ENCODE measurements at places on chromosomes 4 and X. TPM values are rescaled to one million over a fixed set of nuclear protein-coding genes. Genes with fewer than 3 reads are reported as not detected.
A peak's percentile ranks its signal among the peaks of the same experiment; 100 is the strongest.

- H3K4me1 ChIP-seq, result no peaks in the 10 kb centered on the region
- H3K36me3 ChIP-seq, result peaks cover 17% of the 10 kb centered on the region
- H3K27ac ChIP-seq, result no peak overlapping the region
- peaks cover 76% of the 10 kb centered on the region for H3K27me3 ChIP-seq
- DNase-seq, result no peak
- peak overlapping the region; percentile 34 for H3K4me3 ChIP-seq
Measured at GRCh38 chr4:84498203-84498934, 723 bp downstream of the NKX6-1 start.

- H3K27me3 ChIP-seq, result no peaks in the 10 kb centered on the region
- no peaks in the 10 kb centered on the region for H3K4me1 ChIP-seq
- H3K36me3 ChIP-seq, result no peaks in the 10 kb centered on the region
- no peak overlapping the region for H3K4me3 ChIP-seq
Measured at GRCh38 chr4:127347936-127348335, 284.8 kb upstream of the INTU start.

- no peak overlapping the region for H3K4me3 ChIP-seq
- no peaks in the 10 kb centered on the region for H3K27me3 ChIP-seq
- H3K27ac ChIP-seq, result no peak overlapping the region
Measured at GRCh38 chrX:148904421-148905111, 404.1 kb downstream of the AFF2 start.

- no peaks in the 10 kb centered on the region for H3K36me3 ChIP-seq
- H3K4me3 ChIP-seq, result no peak overlapping the region
- H3K27ac ChIP-seq, result no peak overlapping the region
Measured at GRCh38 chrX:7570432-7571029, 272.4 kb upstream of the VCX start.

Gene CHIC2
- total RNA-seq, result 31.3 TPM

DNA sequence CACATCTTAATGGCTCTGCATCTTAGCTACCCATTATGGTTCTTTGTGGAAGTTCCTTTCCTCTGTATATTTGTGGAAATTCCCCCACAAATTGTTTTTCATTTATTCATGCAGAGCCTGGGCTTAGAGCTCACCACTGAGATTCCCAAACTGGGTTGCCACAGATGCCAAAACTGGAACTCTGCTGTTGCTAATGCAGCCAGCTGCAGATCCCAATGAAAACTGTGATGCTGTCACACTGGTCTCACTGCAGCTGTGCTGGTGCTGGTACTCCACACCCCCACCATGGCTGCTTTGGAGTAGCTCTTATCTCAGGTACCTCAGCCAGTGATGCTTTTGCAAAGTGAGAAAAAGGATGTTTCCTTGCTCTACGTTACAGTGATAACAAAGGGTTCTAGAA is 87.7 kb downstream of the DCK start:
- H3K27me3 ChIP-seq, result no peaks in the 10 kb centered on the region
- no peak overlapping the region for H3K4me3 ChIP-seq
- no peak overlapping the region for H3K27ac ChIP-seq
- no peaks in the 10 kb centered on the region for H3K4me1 ChIP-seq

Gene SGCB
- total RNA-seq, result 9.2 TPM

DNA sequence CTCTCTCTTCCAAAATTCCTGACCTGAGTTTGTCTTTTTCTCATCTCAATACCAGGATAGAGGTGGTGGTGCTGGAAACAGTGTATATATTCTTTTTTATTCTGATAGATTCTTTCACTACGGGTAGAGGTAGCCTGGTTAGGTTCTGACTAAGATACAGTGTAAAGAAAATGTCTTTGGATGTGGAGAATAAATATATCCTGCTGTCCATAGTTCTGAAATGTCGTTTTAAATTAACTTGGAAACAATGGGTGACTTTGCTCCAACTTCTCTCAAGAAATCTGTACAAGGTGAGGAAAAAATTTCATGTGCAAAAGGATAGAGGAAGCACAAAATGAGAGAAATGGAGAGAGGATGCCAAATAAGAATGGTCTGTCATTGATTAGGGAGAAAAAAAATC is 546.1 kb downstream of the GBA3 start:
- H3K36me3 ChIP-seq, result peaks cover 4% of the 10 kb centered on the region
- no peaks in the 10 kb centered on the region for H3K27me3 ChIP-seq
- H3K4me3 ChIP-seq, result no peak overlapping the region
- no peaks in the 10 kb centered on the region for H3K4me1 ChIP-seq

DNA sequence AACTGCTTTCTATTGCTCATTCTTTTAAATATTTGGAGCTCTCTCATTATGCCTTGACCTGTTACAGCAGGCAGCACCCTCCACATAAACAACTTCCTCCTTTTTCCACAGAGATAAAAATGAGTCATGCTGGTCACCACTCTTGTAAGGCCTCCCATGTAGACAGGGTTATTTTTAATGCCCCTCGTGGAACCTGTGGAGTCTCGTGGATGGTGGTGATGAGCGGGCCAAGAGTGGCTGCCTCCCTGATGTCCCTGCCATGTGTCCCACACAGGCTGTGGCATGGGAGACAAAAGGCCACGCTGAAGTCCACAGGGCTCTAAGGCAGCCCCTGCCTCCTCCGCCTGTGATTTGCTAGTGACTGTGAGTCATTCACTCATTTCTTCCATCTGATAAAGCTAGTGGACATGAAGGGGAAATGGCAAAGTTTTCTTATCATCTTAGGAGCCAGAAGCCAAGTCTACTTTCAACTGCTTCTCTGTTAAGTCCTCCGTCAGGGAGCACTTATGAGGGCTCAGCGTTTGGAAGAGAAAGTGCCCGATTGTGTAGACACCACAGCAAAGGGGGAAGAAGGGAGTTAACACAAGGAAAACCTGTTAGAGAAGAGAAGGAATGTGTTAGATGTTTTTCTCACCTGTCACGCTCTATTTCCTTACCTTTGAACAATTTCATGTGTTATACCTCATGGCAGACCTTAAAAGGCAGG is 121.6 kb upstream of the FAT1 start:
- no peaks in the 10 kb centered on the region for H3K4me1 ChIP-seq
- no peak for DNase-seq
- H3K36me3 ChIP-seq, result no peaks in the 10 kb centered on the region
- no peak overlapping the region for H3K4me3 ChIP-seq

DNA sequence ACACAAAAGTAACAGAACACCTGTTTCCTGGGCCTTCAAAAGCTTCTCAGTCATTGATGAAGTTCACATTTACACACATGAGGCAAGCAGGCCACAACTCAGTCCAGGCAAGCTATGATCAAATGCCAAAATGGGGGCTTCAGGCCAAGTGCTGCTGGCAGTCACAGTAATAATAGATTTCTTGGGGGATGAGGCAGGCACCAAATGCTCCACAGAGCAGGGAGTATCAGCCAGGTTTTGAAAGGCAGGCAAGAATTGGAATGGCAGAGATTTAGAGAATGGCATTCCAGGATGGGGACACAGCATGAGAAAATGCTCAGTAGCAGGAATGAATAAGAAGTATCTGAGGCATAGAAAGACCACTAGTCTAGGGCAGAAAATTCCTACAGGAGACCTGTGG is 52.8 kb downstream of the GRIA3 start:
- no peaks in the 10 kb centered on the region for H3K27me3 ChIP-seq

DNA sequence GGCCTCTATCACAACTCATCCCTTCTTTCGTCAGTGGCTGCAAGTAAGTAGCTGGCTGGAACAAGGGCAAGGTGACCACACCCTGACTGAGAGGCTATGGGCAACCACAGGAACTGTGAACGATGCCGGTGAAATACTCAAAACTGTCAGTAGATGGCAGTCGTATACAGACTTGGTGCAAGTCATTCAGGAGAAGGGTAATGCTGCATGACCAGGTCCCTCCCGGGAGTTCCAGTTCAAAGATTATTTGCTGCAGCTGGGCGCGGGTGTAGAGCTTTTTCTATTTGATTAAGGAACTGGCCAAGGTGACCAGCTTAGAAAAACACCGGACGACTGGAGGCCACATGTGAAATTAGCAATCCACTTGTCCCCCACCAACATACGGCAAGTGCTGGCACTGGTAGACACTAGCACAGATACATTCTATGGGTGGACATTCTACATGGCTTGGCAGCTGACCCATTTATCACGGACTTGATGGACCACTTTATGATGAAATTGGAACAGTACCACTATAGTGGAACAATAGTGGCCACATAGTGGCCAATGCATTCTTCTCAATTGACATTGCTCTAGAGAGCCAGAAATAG is 726.6 kb downstream of the TRAM1L1 start:
- DNase-seq, result no peak
- H3K27ac ChIP-seq, result no peak overlapping the region
- no peaks in the 10 kb centered on the region for H3K4me1 ChIP-seq
- H3K36me3 ChIP-seq, result no peaks in the 10 kb centered on the region
- H3K4me3 ChIP-seq, result no peak overlapping the region

DNA sequence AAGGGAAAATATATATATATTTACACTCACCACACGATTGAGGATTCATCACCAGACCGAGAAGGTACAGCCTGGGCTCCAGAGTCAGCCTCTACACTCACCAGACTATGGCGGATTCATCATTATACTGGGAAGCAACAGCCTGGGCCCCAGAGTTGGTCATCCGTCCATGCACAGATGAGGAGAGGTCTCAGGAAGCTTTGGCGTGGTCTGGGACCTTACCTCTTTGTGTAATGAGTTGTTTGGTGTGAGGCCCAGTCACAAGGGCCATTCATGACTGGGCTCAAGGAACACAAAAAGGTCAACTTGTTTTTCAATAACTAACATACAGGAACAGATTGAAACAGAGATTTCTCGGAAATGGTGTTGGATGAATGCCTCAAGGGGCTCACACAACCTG is 926.1 kb downstream of the FAM133A start:
- H3K4me1 ChIP-seq, result no peaks in the 10 kb centered on the region
- no peak overlapping the region for H3K4me3 ChIP-seq
- no peaks in the 10 kb centered on the region for H3K27me3 ChIP-seq

DNA sequence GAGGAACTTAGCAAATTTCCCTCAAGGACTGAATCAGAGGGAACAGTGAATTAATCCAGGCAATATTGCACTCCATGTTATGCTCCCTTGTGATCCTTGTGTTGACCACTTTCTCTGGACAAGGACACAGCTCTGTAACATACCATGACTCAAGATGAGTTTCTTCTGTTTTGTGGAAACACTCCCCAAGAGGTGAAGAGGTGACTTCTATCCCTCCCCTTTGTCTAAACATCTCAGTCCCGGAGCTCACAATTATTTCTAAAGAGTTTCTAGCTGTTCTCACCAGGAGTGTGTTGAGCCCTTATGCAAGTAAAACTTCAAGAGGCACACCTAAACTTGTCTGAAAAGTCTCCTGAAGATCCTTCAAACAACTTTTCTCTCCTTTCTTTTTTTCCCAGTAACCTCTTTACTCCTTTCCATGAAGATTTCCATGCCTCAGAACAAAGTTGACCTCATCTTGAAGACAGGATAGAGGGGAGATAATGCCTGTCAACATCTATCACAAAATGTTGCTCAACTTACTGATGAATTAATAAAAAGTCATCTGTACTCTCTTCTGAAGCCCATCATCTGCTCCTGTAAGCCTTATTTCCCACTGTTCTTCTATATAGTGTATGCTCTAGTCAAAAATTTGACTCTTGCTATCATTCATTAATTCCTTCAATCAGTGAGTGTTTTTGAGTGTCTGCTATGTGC is 429.1 kb downstream of the SPRY1 start:
- no peak overlapping the region for H3K27ac ChIP-seq
- no peaks in the 10 kb centered on the region for H3K4me1 ChIP-seq
- peaks cover 13% of the 10 kb centered on the region for H3K27me3 ChIP-seq
- DNase-seq, result no peak
- no peaks in the 10 kb centered on the region for H3K36me3 ChIP-seq

Gene GSX2
- total RNA-seq, result not detected

- no peak overlapping the region for H3K4me3 ChIP-seq
- no peak overlapping the region for H3K27ac ChIP-seq
- H3K36me3 ChIP-seq, result no peaks in the 10 kb centered on the region
- no peaks in the 10 kb centered on the region for H3K4me1 ChIP-seq
Measured at GRCh38 chrX:78687586-78687985, 28.5 kb upstream of the RTL3 start.

GRCh38 chr4:99033956-99034355 is 38.4 kb downstream of the METAP1 start:
- H3K27ac ChIP-seq, result no peak overlapping the region
- H3K4me1 ChIP-seq, result peaks cover 16% of the 10 kb centered on the region
- no peak for DNase-seq
- H3K27me3 ChIP-seq, result no peaks in the 10 kb centered on the region

Gene CLGN
- total RNA-seq, result not detected

DNA sequence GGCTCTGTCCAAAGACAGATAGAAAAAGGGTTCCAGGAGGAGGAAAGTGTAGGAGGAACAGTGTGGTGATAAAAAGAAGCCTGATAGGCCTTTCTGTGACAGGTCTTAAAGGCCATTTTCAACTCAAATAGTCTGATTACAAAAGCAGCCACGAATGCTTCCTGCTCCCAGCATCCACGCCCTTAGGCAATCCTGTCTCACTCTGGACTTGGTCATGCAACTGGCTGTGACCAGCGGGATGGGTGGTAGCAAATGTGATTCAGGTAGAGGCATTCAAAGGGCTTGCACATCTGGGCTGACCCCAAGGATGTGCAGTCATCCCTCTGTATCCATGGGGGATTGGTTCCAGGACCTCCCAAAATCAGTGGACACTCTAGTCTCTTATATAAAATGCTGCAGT is 14.4 kb upstream of the SEPSECS start:
- H3K4me1 ChIP-seq, result no peaks in the 10 kb centered on the region
- peaks cover 6% of the 10 kb centered on the region for H3K36me3 ChIP-seq
- no peaks in the 10 kb centered on the region for H3K27me3 ChIP-seq

- DNase-seq, result no peak
- H3K4me1 ChIP-seq, result no peaks in the 10 kb centered on the region
- peaks cover 13% of the 10 kb centered on the region for H3K27me3 ChIP-seq
- H3K27ac ChIP-seq, result no peak overlapping the region
- H3K36me3 ChIP-seq, result no peaks in the 10 kb centered on the region
Measured at GRCh38 chrX:21661316-21661715, 3.2 kb upstream of the KLHL34 start.

DNA sequence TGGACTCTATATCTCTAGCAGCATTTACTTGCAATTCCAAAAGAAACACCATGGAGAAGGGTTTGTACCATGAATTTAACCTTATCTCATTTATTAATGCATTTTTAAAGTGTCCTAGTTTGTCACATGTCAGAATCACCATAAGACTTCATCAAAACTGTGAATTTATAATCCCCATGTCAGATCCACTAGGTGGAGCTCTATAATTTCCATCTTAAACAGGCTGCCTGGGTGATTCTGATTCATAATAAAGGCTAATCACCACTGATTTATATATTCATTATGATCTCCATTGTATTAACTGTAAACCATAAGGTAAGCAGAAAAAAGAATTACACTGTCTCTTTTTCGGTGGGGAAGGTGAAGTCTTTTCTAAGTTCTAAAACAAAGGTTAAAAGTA is 4.0 kb downstream of the TCEAL2 start:
- H3K4me3 ChIP-seq, result no peak overlapping the region
- no peak overlapping the region for H3K27ac ChIP-seq
- no peaks in the 10 kb centered on the region for H3K36me3 ChIP-seq
- peaks cover 27% of the 10 kb centered on the region for H3K27me3 ChIP-seq

GRCh38 chrX:19772096-19772821 is 115.1 kb downstream of the SH3KBP1 start:
- H3K36me3 ChIP-seq, result no peaks in the 10 kb centered on the region
- no peak for DNase-seq
- H3K4me3 ChIP-seq, result peak overlapping the region; percentile 79
- H3K4me1 ChIP-seq, result peaks cover 68% of the 10 kb centered on the region
- H3K27me3 ChIP-seq, result no peaks in the 10 kb centered on the region

Gene MID1
- not detected for total RNA-seq
